ENCODE measurements at places on chromosomes 7 and 10.
A peak's percentile ranks its signal among the peaks of the same experiment; 100 is the strongest.

- DNase-seq, result no peak
Observed at GRCh38 chr7:92624298-92624996, 34.3 kb upstream of the FAM133B start.

GRCh38 chr10:33653584-33654367 is 319.3 kb upstream of the NRP1 start:
- DNase-seq, result no peak

- DNase-seq, result no peak
Observed at GRCh38 chr7:129947049-129947448, 5.7 kb downstream of the UBE2H start.

- DNase-seq, result no peak
Observed at GRCh38 chr10:101481256-101481655, 106.8 kb downstream of the POLL start.

DNA sequence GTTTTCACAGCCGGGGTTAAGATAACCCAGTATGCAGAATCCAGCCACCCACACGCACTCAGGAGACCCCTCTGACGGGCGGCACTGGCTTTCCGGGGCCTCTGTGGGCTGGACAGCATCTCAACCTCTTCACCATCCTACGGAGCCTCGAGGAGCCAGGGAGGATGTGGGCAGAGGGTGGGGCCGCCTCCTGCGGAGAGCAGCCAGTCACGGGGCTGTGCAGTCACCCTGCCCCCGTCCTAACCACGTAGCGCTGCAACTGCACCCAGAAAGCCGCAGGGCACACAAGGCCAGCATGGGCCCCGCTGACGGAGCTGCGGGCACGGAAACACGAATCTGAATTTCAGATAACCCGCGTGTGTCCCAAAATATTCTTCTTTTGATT is 270.3 kb downstream of the ELFN1 start:
- peak; percentile 90 for DNase-seq

- no peak for DNase-seq
Observed at GRCh38 chr7:85019176-85019575, 167.7 kb downstream of the SEMA3D start.
